Fibroblast of skin of right biceps (primary cell): ENCODE measurements at places on chromosomes 6 and 20.
A peak's percentile ranks its signal among the peaks of the same experiment; 100 is the strongest.

DNA sequence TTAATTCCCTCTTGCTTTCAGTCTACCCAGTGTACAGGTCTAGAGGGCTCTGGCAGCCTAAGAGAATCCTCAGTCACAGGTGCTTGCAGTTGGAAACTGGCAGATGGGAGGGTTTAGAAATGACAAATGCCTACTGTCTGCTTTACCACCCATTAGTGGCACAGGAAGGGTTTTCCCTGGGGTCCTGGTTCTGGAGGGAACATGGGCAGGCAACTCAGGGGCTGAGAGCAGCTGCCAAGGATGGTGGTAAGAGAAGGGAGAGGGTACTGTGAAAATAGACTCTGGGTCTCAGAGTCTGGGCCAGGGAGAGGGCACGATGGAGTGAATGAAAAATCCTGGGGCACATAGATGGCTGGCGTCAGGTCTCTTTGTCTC lies 103.5 kb downstream of the TCP11 start:
- no peak for DNase-seq

- no peak for DNase-seq
Observed at GRCh38 chr6:144340541-144341371, 55.6 kb downstream of the UTRN start.

- no peak for DNase-seq
Observed at GRCh38 chr6:15386756-15387112, 140.9 kb downstream of the JARID2 start.

DNA sequence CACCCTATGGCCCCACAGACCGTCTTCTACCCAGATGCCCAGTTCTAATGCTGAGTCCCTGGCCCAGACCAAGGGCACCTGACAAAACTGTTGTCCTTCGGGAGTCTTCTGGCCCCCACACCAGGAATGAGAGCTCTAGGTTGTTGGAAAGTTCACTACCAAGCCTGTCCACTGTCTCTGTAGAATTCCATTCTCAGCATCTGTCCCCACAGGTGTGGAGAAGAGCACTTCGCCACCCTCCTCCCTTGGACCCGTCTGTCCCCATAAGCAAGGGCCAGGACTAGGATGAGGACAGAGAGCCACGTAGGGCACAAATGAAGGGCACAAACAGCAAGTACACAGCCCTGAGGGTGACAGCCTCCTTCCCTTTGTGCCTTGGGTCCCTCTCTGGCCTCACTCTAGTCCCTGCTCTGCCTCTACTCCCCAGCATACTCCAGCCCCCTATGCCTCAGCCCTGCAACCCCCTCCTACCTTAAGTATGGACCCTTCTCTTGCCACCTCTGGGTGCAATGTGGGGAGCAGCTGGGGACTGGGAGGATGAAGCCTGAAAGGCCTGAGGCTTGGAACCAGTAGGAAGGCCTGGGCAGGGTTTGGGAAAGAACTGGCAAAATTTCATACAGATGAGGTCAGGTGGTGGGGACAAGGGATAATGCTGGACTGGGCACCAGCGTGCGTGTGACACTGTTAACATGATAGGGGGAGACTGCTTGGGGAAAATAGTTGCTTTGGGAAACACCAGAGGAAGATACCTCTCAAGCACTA lies 4.3 kb downstream of the LZTS3 start:
- no peak for DNase-seq

DNA sequence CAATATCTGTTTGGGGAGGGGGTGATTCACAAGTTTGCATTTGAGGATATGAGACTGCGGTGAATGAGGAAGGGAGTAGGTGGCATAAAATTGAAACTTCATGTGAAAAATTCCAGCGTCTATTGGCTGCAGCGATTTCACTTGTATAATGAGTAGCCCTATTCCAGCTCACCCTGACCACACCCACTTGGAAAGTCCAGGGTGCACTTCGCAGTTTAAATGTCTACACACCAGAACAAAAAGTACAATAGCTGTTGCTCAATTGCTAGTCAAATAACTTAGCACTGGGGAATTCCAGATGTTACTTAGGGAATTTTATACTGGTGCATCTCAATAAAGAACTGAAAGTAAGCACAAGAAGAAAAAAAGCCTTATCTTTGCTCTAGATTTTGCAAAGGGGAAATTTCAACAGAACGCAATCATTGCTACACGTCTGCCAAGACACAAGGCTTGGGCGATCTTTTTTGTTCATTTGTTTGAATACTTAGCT lies 6.3 kb downstream of the TNFAIP3 start:
- peak; percentile 63 for DNase-seq

DNA sequence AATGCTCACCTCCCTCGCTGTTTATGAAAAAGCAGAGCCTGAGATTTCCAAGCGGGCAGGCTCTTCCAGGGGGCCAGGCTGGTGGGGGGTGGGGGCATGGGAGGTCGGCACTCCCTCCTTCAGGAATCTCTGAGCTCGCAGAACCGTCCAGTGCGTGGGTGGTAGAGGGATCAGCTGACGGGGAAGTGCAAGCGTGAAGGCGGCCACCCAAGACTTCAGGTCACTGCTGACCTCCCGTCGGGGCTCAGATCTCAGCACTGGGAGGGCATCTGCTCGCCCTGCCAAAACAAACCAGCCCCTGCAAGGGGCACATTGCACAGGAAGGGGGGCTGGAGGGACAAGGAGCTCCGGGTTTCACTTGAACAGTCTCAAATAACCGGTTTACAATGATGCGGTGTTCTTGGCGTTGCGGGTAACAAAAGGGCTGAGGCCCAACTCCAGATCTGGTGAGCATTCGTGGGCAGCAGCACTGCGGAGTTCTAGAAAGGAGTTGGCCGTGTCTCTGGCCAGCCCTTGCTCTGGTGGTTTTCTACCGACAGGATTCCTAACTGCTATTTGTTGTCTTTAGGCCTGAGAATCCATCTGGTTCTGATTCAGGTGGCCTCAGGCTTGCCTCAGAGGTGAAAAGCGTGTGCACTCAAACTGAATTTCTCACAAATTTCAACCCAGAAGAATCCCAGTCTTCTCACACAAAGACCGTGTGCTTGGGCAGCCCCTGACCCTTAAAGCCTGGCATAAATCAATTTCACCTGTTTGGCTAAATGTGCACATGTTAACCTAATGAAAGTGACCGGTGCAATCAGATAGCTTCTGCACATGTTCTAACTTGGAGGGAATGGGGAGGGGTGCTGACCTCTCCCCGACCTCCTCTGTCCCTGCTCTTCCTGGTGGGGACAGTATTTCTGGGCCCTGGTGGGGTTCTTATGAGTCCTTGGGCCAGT lies 191.6 kb downstream of the MYLK4 start:
- no peak for DNase-seq

DNA sequence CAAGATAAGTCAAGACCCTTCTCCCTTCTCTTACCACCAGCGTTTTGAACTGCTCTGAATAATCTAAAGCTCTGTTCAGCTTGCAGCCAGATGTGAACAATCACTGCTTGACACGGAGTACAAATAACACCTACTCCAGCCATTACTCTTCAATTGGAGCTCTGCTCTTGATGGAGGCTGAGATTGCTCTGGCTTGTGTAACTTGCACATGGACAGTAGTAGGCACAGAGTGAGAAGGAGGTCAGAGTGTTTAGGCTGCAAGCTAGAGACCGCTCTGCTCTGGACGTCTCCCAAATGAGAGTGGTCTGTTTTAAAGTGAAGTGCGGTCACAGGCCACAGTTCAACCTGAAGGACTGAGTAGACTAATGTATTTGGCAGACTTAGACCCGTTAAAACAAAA lies 158.3 kb downstream of the HDGFL1 start:
- DNase-seq, result no peak

GRCh38 chr6:4885341-4885933 lies 109.2 kb downstream of the CDYL start:
- no peak for DNase-seq

DNA sequence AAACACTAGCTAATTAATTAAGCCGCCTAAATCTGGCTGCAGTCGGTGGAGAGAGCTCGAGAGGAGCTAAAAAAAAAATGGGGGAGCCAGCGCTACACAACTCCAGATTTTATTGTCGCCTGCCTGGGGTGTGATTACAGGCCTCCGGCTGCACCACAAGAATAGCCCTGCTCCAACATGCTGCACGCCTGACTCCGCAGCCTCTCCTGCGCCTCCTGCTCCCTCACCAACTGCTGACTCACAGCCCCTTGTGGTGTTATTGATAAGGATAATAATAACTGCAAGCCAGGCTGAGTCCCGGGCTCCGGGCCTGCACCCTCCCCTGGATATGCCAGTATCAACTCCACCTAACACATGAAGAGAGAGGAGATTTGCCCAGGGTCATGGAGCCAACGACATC lies 16.8 kb downstream of the SIRPA start:
- no peak for DNase-seq

DNA sequence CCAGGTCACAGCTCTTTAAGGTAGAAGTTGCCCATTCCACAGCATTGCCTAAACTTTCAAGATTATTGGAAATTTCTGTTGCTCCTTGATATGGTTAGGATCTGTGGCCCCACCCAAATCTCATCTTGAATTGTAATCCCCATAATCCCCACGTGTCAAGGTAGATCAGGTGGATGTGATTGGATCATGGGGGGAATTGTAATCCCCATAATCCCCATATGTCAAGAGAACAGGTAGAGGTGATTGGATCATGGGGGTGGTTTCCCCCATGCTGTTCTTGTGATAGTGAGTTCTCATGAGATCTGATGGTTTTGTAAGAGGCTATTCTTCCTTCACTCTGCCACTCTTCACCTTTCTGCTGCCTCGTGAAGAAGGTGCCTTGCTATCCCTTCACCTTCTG lies 327.4 kb upstream of the MAP3K7 start:
- no peak for DNase-seq

DNA sequence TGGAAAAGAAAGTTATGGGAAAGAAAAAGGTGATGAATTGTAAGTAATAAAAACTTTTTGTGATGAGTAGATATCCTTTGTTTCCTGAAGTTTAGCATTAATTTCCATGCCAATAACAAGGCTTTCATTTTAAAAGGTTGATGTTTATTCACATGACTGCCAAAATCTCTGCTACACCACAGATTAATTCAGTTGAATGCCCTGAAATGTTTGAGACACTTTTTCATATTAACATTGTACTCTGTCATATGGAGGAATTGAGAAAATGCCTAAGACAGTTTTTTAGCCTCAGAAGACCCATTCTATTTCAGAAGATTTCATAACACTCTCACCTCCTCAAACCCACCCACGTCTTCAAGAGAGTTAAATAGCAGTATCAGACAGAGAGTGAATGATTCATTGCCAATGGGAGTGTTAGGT lies 115.5 kb downstream of the ADGRG6 start:
- DNase-seq, result no peak

DNA sequence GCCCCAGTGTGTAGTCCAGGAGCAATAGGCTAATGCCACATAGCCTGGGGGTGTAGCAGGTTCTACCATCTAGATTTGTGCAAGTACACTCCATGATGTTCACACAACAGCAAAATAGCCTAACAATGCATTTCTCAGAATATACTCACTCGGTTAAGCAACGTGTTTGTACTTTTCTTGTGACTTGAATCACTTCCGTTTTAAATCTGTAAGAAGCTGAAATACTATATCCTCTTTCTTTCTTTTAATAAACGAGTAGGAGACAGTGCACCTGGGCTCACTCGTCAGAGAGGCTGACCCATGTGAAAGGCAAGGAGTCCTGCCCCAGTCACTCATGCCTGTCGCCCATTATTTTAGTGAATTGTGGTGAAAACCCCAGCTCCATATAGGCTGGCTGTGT lies 201.6 kb downstream of the FOXA2 start:
- no peak for DNase-seq

DNA sequence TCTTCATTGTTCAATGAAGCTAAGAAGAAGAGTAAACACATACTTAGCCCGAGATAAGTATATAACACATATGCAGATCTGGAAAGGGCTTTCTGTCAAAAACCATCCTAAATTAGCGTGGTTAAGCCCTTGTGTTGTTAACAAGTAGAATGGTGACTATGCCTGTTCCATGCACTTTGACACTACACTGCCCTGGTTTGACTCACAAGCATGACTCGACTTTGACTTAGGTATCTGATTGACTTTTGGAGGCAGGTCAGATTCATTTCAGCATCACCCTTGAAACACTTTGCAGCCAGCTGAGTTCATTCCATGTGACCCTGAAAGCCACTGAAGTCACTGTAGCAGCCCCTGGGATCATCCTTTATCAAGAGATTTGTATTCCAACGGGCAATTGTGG lies 239.8 kb downstream of the TBX18 start:
- DNase-seq, result no peak

GRCh38 chr6:51868591-51869355 lies 218.6 kb downstream of the PKHD1 start:
- no peak for DNase-seq

DNA sequence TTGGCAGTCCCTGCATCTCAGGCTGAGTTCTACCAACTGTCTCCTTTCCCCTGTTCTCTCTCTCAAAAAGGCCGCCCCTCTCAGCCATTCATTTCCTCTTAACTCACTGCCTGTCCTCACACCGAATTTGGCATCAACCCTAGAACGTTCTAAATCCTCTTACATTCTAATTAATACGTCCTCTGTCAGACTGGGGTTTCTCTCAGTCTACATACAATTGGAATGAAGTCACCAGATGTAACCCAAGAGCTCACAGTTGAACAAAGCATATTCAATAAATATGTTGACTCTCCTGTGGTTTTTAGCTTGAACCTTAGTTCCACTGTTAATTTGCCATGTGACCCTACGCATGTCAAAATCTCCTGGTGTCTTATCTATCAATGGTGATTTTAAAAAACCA lies 269.6 kb downstream of the CLIC5 start:
- DNase-seq, result peak; percentile 97

DNA sequence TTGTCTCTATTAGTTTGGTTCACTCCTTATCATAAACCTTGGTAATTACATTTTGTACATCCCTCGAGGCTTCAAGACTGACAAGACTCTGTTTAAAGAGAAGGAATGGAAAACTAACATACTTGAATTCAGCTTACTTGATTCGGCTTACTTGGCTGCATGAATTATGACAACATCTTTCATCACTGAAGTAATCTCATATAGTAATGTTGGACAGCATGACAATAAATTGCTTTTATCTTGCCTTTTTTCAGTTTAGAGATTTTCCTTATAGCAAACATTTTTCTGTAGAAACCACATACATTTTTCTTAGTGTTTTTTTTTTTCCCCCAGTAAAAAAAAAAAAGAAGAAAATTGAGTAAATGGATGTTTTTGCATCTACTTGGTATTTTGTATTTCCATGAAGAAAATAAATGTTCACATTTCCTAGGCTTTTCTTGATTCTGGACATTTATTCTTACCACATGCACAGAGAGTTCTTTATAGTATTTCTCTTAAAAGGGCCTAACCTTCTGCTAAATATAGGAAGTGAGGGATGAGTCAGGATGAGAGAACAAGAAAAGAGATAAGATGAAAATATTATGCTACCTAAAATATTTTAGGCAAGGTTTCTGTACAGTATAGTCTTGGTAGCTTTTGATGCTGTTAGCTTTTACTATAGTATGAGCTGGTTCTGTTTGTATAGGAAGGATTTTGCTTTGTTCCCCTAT lies 101.0 kb upstream of the HDGFL1 start:
- peak; percentile 39 for DNase-seq

- no peak for DNase-seq
Observed at GRCh38 chr6:46734867-46735719, at the start of gene PLA2G7. Gene PLA2G7 (minus strand): TSS chr6:46735375. CDS start chr6:46722891, 12,484 bp downstream.

- DNase-seq, result no peak
Observed at GRCh38 chr6:16832043-16832567, 70.8 kb upstream of the ATXN1 start.

DNA sequence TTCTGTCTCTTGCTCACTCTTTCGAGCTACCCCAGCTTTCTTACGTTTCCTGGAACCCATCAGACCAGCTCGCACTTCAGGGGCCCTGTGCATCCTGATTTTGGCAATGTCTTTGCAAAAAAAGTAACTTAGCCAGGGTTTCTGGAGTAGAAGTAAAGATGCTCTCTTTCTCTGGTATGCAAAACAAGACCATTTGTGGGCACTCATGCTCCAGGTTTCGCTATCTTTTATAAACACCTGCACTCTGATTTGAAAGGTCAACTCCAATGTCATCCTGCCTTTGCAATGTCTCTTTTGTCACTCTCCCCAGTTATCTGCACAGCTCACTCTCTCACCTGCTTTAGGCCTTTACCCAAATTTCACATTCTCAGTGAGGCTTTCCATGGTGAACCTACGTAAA lies 869.1 kb downstream of the QKI start:
- DNase-seq, result no peak
